ENCODE measurements at places on chromosomes 4 and X.

GRCh38 chr4:73621357-73621756 lies 1.1 kb upstream of the RASSF6 start:
- DNase-seq, result no peak

DNA sequence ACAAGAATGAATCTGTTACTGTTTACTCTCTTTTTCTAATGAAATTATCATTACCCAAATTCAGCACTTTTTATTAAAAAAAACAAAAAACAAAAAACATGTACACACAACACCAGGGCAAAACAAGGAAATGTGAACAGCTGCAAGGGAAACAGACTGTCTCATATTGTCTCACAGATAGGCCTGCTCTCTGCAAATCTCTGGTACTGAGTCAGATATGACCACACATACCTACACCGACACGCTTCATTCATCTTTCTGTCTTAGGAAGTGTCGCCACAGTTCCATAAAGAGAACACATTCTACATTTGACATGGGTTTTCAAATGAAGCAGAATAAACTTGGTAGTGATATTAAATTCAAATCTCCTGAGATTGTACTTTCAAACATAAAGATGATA lies 92.2 kb upstream of the GPR34 start:
- no peak for DNase-seq

- no peak for DNase-seq
These were observed 2.5 kb upstream of the TMEM154 start for GRCh38 chr4:152682143-152682941.

DNA sequence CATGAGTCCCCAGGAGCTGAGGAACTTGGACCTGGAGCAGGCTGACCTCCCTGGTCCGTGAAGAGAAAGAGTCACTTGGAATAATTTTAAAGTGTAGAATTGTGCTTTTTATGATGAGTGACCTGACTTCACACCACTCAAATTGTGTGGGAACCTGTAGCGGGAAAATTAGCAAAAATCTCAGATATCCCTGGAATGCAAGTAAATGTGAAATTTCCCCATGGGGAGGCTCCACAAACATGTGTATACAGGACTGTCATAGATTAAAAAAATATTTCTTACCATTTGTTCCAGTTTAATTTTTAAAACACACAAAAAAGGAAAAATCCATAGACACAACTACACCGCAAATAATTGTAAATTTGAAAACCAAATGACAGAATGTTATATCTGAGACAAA lies 1079.6 kb upstream of the PABPC4L start:
- DNase-seq, result no peak

GRCh38 chr4:122533841-122534240 lies 77.3 kb upstream of the IL2 start:
- no peak for DNase-seq

DNA sequence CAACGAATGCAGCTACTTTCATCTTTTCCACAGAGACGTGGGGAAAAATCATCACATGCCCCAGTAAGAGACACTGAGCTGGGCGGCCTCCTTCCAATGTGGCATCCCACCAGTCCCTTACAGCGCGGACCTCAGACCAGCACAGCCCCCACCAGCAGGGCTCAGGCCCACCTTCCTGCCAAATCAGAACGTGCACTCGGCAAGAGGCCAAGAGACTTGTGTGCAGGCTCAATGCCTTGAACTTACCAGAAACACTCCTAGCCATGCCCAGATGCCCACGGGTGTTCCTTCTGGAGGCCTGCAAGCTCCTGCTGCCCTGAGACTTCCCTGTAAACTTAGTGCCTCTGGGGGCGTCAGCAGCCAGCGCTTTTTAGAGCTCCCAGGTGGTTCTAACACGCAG lies 31.2 kb downstream of the WDR1 start:
- no peak for DNase-seq

- no peak for DNase-seq
These were observed 31.8 kb downstream of the FHDC1 start for GRCh38 chr4:152967907-152968306.

DNA sequence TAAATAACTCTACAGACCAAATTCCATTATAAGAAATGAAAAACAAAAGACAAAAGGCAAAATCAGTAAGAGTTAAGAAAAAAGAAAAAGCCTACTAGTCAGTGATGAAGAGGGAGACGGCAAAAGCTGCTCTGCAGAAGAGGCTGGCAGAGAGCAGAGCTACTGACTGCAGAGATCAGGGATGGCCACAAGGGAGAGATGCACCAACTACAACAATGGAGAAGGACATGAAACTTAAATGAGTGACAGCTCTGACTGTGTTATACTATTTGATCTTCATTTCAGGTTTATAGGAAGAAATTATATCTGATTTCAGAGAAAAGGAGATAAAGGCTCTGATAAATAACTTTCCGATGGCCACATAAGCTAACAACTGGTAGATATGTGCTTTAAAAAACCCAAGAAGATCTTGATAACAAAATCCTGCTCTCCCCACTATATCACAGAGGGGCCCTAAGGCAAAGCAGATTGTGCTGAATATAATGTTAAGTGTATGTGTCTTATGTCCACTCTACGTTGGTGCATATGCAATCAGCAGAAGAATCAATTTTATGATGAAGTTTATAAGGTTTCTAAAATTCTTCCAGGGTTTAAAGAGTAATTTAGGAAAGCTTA lies 58.4 kb upstream of the COX18 start:
- no peak for DNase-seq

GRCh38 chr4:189032606-189033338 lies 893.5 kb downstream of the TRIML1 start:
- DNase-seq, result no peak

DNA sequence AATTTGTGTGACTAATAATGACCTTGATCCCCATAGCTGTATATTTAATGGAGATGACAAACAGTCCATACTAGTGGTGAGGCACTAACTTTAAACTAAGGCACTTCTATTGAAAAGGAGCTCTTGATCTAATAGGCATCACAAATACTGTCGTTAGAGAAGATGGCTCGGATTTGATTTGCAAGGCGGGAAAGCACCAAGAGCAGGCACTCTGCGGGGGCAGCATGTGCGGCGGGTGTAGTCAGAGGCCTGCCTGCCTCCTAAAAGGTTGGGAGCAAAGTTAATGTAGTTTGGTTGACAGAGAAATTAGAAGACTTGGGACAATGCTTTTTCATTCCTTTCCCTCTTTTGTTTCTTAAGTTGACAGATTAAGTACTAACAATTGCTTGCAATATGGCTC lies 278.8 kb downstream of the CFAP299 start:
- DNase-seq, result no peak

- DNase-seq, result no peak
These were observed 106.4 kb downstream of the RTL5 start for GRCh38 chrX:72025236-72025770.

DNA sequence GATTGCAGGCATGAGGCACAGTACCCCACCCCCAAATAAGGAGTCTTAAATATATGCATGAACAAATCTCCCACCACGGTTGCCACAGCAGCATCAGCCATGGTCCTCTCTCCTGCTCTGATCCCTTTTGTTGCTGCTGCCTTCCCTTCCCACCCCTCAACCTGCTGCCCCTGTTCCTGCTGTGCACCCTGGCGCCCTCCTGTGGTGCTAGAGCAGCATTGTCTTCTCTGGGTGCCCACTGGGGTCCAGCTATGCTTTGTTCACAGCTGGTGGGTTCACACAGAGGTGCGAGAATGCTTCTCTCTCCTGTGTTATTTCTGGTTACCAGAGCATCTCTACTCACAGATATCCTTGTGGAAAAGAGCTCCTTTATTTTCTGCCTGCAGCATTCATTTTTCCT lies 116.2 kb downstream of the GATB start:
- DNase-seq, result no peak

GRCh38 chr4:77372375-77372774 lies 215.4 kb downstream of the CCNG2 start:
- no peak for DNase-seq

DNA sequence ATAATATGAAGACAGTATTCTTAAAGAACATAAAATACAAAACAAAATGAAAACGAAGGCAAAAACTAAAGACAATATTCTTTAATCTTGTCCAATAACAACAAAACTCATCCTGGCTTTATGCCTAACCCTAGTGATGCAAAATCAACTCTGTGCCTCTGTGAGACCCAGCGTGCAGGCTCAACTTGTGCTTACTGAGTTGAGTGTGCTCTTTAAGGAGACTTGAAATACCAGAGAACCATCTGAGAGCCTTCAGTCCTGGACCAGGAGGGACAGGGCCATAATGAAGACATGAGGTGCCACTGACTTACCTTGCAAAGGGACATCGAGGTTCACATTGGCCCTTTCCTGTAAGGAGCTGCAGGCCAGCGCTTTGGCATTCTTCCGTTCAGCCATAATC lies 77.1 kb downstream of the NSUN7 start:
- no peak for DNase-seq

DNA sequence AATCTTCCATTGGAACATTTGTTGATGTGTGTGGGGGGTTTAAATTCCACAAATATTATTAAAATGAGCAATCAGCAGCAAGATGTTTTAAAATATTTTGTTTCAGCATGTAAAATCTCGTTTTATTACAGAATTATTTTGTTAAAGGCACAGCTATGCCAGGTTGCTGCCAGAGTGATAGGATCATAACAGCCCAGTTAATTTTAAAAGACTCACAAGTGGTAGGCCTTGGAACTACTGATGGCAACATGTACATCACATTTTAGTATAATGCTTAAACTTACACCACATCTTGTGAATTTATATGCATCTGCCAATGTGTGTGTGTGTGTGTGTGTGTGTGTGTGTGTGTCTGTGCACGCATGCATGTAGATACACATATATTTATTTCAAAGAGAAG lies 97.8 kb upstream of the SPRY1 start:
- DNase-seq, result no peak

GRCh38 chr4:122252584-122252983 lies 100.5 kb downstream of the BLTP1 start:
- no peak for DNase-seq

Measured in stimulated activated CD8-positive, alpha-beta memory T cell treated with anti-CD3 and anti-CD28 coated beads, Interleukin-15, amount 100 ng/mL, for 4 hours (primary cell).